ENCODE measurements at places on chromosomes 16 and 17.

GRCh38 chr17:65418622-65419021 lies 142.8 kb downstream of the AXIN2 start:
- DNase-seq, result no peak

DNA sequence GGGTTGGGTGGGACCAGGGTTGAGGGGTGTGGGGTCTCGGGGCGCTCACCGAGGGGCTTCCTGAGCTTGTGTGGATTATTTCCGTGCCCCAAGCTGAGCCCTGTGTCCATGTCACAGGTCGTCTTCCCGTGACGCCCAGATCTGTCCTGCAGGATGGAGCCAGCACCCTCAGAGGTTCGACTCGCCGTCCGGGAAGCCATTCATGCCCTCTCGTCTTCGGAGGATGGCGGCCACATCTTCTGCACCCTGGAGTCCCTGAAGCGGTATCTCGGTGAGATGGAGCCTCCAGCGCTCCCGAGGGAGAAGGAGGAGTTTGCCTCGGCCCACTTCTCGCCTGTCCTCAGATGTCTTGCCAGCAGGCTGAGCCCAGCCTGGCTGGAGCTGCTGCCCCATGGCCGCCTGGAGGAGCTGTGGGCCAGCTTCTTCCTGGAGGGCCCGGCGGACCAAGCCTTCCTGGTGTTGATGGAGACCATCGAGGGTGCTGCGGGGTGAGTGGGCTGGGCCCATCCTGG lies 1.0 kb downstream of the TELO2 start:
- no peak for DNase-seq

DNA sequence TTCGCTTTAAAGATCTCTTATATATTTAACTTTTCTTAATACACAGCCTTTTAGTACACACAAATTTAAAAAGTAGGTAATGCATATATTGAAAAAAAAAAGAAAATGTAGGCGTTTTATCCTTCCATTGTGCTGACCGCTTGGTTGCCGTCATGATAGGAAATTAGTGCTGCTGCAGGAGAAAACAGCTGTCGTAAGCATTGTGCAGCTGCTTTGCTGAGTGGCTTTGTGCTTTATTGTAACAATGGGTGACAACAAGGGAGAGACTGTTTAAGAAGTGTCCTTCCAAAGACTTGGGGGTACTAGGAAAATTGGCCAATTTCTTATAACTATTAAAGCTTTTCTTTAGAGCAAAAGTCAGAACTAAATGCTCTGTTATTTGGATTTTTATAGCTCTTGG lies 5.0 kb downstream of the HERPUD1 start:
- no peak for DNase-seq

DNA sequence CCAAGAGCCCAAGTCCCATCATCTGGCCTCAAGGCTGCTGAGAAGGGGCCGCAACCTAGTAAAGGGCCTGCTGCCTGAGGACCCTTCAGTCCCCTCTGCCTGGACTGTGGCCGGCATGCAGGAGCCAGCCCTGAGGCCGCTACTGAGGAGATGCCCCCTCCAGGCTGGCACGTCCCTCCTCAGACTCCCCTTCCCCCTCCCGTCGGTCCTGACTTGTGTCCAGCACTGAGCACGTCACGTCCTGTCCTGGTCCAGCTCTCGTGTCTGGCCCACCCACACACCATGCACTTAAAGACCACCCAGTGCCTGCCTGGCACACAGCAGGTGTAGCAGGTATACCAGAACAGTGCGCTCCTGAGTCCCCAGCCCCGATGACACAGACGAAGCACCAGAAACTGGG lies 9.6 kb downstream of the MTHFSD start:
- no peak for DNase-seq

DNA sequence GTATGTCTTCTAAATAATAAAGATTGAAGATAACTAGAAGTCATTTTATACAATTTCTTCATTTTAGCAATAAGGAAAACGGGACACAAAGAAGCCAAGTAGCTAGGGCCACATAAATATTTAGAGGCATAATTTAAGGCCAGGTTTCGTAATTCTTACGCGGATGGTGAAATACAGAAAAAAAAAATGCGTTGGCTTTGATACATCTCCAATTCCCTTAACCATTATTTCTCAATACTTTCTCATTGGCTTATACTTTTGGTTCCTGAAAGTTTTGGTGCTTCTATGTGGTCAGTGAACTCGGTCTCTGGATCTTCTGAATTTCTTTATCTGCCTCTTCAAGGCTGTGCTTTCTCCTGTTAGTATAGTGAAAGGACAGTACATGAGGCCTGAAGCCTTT lies 888.1 kb downstream of the KCNJ2 start:
- DNase-seq, result no peak

GRCh38 chr17:63439687-63440086 lies 6.4 kb downstream of the CYB561 start:
- peak; percentile 56 for DNase-seq

DNA sequence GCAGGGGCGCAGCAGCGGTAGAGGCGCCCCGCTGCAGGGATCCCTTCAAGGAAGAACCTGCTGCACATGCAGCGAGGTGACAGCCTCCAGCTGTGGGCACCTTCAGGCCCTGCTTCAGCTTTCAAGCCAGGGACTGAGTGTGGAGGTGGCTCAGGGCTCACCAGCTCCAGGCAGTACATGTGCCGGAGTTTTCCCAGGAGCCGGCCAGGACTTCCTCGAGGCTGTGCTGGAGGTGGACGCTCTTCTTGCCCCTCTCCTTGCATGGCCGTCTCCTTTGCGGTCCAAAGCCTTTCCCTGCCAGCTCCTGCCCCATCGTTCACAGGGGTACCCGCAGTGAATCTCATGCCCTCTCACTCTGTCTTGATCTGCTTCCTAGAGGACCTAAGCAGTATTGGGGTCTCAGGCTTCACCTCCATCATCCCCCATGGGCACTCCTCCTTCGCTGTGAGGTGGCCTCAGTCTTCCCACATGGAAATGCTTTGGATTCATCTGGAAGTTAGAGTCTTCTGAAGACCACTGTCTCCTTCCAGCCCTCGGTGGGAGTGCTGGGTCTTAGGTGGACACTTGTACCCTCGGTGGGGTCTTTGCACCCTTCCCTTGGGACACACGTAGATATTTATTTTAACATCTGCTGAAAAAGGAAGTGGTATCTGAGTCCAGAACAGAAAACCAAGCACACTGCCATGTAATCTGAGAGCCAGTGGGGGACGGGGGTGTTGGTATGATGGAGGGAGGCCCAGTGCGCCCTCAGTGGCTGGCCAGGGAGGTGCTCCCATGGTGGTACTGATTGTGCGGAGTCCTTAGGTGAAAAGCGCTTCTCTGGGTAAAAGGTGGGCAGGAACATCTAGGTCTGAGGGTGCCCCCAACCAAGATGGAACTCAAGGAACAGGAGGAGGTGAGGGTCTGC lies 7.0 kb downstream of the XYLT2 start:
- no peak for DNase-seq

DNA sequence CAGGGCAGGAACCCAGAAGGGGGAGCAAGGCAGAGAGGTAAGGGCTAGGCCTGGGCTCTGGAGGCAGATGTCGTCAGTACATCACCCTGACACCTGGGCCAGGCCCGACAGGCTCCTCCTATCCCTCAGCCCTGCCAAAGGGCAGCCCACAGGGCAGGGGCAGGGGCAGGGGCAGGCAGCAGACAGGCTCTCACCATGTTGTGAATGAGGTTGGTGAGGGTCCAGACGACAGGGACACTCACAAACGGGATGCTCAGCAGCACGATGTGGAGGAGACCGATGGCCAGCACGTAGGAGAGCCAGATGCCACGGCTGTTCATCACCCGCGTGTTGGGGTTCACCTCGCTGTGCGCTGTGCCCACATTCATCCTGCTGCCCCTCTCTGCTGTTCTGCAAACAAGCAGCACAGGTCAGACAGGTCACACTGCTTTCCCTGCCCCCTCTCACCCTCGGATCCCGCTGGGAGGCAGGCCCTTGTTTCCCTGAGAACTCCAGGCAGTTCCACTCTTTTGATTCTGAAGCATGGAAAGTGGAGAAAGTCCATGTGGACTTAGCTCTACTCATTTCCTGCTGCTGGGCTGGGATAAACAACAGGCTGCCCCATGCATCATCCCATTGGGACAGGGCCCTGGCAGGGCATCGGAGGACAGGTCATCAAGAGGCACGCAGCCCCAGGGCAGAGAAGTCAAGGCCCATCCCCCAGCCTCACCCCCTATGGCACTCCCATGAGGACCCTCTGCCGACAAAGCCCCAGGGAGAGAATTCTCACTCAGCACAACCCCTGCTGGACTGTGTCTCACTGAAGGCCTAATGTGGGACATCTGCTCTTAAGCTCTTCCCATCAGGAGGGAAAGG lies 3.3 kb downstream of the ORMDL3 start:
- no peak for DNase-seq

- DNase-seq, result no peak
Measured at GRCh38 chr16:70714581-70715054, 28.8 kb upstream of the MTSS2 start.

DNA sequence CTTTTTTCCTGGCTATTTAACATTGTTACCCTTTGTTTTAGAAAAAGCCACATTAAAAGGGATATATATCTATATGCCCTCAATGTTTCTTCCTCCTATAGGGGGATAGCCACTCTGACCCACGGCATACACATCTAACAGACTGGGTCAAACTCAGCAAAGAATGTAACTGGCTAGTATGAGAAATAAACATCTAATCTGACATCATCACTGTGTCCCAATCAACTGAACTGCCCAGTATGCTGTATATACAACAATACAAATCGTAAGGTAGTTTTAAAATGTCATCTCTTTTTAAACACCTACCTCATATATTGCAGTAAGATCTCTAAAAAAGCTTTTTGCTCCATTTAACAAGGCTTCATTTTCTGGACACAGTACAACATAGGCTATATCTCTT lies 39.9 kb upstream of the INTS2 start:
- no peak for DNase-seq

DNA sequence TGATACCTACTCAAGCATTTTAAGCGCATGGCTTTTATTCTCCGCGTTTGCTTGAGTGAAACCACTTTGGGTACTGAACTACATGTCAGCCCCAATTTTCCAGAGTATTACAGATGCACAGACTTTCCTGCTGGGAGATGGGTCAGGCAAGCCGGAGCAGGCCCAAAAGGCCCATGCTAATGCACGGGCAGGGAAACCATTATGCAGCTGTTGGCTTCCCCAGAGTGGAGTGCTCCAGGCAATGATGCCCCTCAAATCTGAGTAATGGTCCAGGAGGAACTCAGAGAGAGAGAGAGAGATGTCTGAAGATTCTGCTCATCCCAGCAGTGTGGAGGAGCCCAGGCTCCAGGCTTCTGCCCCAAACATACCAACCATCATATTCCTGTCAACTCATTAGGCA lies 80.2 kb downstream of the CDH11 start:
- no peak for DNase-seq

DNA sequence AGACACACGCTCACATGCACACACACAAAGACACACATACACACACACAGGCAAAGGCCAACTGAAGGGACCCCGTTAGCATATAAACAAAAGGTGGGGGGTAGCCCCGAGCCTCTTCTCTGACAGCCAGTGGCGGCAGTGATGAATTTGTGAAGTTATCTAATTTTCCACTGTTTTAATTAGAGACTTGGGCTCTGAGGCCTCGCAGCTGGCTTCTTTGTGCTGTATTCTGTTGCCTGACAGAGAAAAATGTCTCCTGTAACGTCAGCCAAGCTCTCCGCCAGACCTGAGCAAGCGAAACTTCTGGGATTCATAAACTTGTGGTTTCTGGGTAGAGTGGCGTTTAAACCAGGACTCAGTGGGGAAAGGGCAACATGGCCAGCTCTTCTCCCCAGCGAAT lies 113.9 kb upstream of the FOXF1 start:
- no peak for DNase-seq

DNA sequence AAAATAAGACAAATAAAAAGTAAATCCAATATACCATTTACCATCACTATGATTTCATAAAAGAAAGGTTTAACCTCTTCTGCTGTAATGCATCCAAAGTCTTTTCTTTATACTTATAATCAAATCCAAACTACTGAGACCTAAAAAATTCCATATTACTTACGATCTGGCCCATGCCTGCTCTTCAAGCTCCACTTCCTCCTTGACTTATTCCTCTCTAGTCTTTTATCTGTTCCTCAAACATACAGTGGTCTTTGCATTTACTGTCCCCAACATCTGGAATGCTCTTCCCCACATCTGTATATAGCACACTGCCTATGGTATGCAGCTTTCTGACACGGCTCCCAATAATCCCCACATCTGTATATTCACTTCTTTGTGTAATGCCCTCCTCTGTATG lies 33.8 kb downstream of the PCTP start:
- DNase-seq, result no peak

GRCh38 chr17:9802294-9802693 lies 10.9 kb upstream of the DHRS7C start:
- no peak for DNase-seq

GRCh38 chr17:41018541-41018940 lies 8.5 kb downstream of the KRTAP1-5 start:
- no peak for DNase-seq

- DNase-seq, result no peak
Measured at GRCh38 chr16:90016339-90016950, 2.8 kb downstream of the DBNDD1 start.

DNA sequence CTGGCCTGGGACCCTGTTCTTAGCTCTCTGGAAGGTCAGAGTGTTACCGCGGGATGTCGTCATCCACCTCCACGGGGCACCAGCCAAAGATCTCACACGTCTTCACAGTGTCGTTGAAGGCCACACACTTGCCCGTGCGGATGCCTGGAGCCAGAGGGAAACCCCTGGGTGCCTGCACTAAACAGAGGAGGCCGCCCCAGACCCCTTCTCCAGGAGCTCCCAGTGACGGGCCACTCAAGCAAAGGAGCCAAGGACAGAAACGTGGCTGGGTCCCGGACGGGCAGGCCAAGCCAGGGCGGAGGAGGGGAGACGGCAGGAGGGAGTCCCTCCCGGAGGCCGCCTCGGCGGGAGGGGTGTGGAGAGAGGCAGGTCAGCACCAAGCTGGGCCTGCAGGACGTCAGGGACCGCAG lies 11.0 kb upstream of the CAMKK1 start:
- DNase-seq, result no peak

DNA sequence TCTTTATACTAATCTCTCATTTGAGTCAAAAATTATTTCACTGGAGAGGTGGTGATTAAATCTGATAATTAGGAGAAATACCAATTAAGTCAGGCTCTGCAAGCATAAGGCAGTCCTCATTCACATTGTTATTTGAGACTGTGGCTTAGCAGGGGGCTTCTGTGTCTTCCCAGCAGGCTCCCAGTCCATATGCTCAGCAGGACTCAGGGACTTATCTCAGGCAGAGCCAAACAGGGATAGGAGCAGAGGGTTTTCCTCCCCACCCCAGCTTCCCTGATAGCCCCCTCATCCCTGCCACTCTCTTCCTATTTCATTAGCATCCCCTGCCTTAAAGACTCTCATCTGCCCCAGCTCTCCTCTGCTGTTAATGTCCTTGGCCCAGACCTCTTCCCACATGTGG lies 104.3 kb upstream of the DNAH9 start:
- no peak for DNase-seq

GRCh38 chr17:721540-721937 lies 6.9 kb upstream of the VPS53 start:
- DNase-seq, result no peak

GRCh38 chr16:49649013-49649765 lies 206.7 kb downstream of the ZNF423 start:
- no peak for DNase-seq

- peak; percentile 69 for DNase-seq
Measured at GRCh38 chr16:85935974-85936760, 37.2 kb downstream of the IRF8 start.

- DNase-seq, result no peak
Measured at GRCh38 chr17:55625521-55625920, 97.1 kb downstream of the TMEM100 start.

- no peak for DNase-seq
Measured at GRCh38 chr17:71521724-71522123, 599.1 kb upstream of the SOX9 start.

- DNase-seq, result peak; percentile 36
Measured at GRCh38 chr17:77096570-77097214, 44.1 kb upstream of the SEC14L1 start.

Data from CD4-positive, alpha-beta T cell treated with Interleukin-2 at 100 ng/mL for 4 hours (primary cell).